ENCODE measurements at places on chromosomes 3 and 15. TPM values are rescaled to one million over a fixed set of nuclear protein-coding genes. Genes with fewer than 3 reads are reported as not detected.

GRCh38 chr15:73527598-73527997 lies 84.6 kb downstream of the REC114 start:
- DNase-seq = no peak

- no peak for DNase-seq
These were observed at the start of gene MEIS2 for GRCh38 chr15:37100109-37100965. Gene MEIS2, minus strand, starts transcription at chr15:37100549. Its CDS starts 1,083 bp downstream, at chr15:37099466.

DNA sequence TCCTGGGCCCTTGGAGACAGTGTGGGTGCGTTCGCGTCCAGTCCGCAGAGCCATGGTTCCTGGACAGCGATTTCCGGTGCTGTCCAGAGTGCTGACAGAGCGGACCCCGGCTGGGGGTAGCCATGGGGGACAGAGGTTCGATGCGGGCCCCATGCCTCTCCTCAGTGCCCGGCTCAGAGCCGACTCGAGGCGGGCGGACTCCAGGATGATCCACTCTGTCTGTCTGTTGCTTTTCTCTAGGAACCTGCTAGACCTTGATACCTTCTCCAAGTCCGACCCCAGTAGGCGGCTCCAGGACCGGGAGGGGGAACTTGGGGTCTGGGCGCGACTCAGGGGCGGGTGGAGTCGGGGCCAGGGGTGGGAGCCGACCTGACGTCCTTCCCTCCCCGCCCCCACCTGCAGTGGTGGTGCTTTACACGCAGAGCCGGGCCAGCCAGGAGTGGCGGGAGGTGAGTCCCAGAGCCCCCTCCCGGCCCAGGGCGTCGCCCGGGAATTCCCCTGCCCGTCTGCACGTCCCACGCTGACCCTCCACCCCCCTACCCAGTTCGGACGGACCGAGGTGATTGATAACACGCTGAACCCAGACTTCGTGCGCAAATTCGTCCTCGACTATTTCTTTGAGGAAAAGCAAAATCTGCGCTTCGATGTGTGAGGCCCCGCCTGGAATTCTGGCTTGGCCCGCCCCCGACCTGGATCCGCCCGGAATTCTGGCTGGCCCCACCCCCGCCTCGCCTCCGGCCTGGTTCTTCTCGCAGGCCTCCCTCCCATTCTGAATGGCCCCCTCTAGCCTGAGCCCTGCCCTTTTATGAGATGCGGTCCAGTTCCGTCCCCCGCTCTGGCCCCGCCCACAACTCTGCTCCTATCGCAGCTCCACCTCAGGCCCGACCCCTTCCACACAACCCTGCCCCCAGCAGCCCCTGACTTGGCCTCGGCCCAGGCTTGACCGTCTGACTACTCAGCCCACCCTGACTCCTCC lies 1.0 kb downstream of the CPNE9 start:
- peak; percentile 47 for DNase-seq

DNA sequence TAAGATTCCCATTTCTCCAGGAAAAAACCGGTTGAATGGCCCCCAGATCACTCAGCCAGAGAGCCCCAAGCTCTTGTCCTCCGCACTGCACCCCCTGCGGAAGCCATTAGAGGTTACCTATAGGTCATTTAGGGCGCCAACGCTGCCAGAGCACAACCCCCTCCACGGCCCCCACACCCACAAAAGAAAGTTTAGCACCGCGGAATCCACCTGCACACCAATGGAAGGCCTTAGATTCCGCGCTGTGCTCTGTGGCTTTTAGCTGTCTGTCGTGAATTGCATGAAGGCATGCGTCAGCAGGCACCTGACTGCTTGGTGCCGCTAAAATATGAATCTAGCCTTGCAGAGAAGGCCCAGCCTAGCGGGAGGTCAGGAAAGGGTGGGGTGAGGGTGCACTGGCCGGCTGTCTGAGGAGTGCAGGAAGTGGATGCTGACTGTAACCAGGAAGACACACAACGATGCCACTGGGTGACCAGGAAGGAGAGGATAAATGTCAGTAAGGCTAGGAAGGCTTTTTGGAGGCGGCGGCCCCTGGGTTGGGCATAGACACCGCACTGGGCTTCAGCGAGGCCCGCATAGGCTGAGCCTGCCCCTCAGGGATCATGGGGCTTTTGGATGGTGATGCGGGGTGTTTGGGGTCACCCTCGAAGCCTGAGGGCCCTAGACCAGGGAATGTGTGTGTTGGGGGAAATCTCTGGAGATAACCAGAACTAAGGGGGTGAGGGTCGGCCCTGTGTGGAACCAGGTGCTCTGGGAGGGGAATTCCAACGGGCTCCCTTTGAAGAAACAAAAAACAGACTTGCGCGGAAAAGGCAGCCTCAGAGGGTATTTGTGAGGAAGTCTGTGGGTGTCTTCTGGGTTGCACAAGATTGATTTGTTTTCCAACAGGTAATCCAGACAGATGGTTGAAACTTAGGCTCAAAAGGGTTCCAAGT lies 976 bp upstream of the NUP210 start:
- DNase-seq = peak; percentile 74

GRCh38 chr15:46956456-46956855 lies 760.8 kb upstream of the SEMA6D start:
- DNase-seq = no peak

- DNase-seq = no peak
These were observed 524.8 kb upstream of the TBL1XR1 start for GRCh38 chr3:177721864-177722785.

GRCh38 chr3:5013021-5013906 lies 34.0 kb downstream of the BHLHE40 start:
- DNase-seq = peak; percentile 55

GRCh38 chr3:168049367-168049974 lies 46.3 kb downstream of the GOLIM4 start:
- DNase-seq = no peak

- no peak for DNase-seq
These were observed 265.5 kb downstream of the ZBBX start for GRCh38 chr3:167114619-167115018.

GRCh38 chr15:86663304-86663703 lies 583.6 kb downstream of the AGBL1 start:
- DNase-seq = no peak

- no peak for DNase-seq
These were observed 9.6 kb upstream of the CFAP44 start for GRCh38 chr3:113450911-113451310.

DNA sequence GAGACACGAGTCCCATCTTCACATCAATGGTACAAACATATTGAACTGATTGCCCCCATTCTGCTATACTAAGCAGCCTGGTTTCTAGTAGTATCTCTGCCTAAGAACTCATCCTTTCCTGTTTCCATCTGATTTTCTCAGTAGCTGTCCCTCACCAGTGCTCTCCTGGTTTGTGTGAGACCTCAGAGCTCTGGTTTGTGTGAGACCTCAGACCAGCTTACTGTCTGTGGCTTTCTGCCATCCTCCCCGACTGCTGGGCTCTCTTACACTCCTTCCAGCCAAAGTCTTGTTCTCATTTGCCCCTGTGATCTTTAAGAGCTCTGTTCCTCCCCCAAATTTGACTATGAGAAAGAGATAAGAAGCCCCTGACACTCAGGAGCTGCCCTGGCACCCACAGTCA lies 41.1 kb upstream of the NEDD4 start:
- no peak for DNase-seq

GRCh38 chr15:74799255-74799855 lies 13.3 kb upstream of the LMAN1L start:
- no peak for DNase-seq

DNA sequence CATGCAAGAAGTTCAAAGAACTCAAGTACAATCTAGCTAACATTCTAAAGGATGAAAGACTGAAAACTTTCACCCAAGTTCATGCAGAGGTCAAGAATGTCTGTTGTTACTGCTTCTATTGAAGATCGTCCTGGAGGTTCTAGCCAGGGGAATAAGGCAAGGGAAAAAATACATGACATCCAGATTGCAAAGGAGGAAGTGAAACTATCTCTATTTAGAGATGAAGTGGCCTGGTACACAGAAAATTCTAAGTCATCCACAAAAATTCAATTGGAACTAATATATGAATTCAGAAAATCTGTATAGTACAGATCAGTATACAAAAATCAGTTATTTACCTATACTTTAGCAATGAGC lies 693.0 kb downstream of the NR2F2 start:
- DNase-seq = no peak

DNA sequence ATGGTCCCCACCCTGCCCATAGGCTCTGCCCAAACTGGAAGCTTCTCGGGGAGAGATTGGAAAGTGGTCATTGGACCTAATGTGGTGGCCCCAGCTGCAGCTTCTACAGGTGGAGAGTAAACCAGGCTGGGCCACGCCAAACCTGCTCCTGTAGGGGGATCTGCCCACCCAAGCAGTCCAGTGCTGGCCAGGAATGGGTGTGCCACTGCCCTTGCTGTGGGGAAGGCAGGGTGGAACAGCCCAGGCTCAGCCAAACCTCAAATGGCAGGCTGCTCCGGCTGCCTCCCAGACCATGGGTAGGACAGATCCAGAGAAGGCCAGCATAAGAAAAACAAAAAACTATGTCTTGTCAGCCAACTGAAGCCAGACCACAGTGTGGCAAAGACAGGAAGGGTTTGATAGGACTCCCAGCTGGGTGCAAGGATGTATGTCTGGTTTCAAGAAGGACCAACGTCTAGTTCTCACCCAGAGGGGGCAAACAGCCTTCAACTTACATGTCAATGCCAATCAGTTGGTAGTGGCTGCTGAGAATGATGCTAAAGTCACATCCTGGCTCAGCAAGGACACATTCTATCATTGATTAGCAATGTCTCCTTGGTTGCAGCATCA lies 267.3 kb downstream of the UACA start:
- no peak for DNase-seq

GRCh38 chr3:12598890-12599289 lies 42.0 kb downstream of the MKRN2 start:
- DNase-seq = no peak

- DNase-seq = no peak
These were observed 22.0 kb downstream of the TMEM158 start for GRCh38 chr3:45204136-45204535.

GRCh38 chr3:128432301-128432970 lies 34.3 kb downstream of the DNAJB8 start:
- no peak for DNase-seq

GRCh38 chr3:10459954-10460754 lies 45.2 kb downstream of the ATP2B2 start:
- peak; percentile 83 for DNase-seq

DNA sequence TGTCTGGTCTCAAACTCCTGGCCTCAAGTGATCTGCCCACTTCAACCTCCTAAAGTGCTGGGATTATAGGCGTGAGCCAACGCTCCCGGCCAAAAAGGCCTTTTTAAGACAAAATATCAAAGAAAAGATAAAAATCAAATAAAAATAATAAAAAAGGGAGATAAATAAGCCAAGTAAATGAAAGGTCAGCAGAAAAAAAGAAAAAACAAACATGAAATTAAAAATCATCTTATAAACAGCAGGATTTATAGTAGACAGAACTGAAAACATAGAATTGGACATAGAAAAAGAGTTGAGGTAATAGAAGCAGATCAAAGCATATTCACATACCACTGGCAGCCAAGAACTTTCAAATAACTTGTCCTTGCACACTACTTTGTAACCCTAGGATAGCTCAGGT lies 983.4 kb downstream of the ROBO2 start:
- DNase-seq = no peak

DNA sequence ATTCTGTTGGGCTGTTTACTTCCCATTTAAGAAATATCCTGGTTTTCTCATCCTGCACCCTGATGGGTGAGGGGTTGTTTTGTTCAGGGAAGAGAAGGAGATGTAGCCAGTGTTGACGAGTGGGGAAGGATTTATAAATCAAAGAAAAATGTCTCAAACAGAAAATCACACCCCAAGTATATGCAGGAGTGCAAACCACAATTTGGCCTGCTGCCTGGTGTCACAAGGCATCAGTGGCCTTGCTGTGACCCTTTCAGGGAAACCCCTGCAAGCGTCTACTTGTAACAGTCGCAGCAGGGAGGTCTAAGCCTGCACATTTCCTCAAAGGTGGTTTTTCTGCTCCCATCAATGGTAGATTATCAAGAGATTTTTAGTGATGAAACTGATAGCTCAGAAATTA lies 132.6 kb upstream of the LRRN1 start:
- DNase-seq = peak; percentile 85

- no peak for DNase-seq
These were observed 917 bp downstream of the LNP1 start for GRCh38 chr3:100402256-100402655.

GRCh38 chr3:127716384-127716783 lies 43.6 kb downstream of the ABTB1 start:
- no peak for DNase-seq

GRCh38 chr3:154981664-154982063 lies 98.5 kb upstream of the MME start:
- DNase-seq = no peak

DNA sequence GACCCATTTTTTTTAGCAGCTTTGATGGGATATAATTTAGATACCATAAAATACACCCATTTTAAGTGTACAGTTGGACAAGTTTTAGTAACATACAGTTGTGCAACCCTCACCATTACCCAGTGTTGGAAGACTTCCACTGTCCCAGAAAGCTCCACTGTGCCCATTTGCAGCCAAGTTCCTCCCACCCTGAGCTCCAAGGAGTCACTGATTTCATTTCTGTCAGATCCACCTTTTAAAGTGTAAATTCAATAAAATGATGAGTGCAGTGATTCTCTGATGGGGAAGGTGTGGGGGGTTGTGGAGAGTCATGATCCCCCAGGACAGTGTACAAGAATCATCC lies 93.2 kb upstream of the IGF1R start:
- no peak for DNase-seq

GRCh38 chr3:131328721-131329120 lies 52.9 kb upstream of the NUDT16 start:
- DNase-seq = no peak

GRCh38 chr15:78061963-78062427 lies 15.5 kb downstream of the TBC1D2B start:
- DNase-seq = no peak

- DNase-seq = peak; percentile 86
These were observed at the start of gene TTLL13 for GRCh38 chr15:90249203-90249863. Gene TTLL13, plus strand, starts transcription at chr15:90249556. Its CDS starts 1,075 bp downstream, at chr15:90250631.

The CSPG4 gene
- under 0.01 TPM for total RNA-seq

The CAMK2N2 gene
- total RNA-seq = not detected

The UROC1 gene
- total RNA-seq = under 0.01 TPM

The PCSK6 gene
- total RNA-seq = 0.54 TPM

The LMAN1L gene
- 0.27 TPM for total RNA-seq
